Central memory CD4-positive, alpha-beta T cell (primary cell): ENCODE measurements at places on chromosomes 11 and 22.

- DNase-seq, result no peak
Observed at GRCh38 chr11:23961503-23962338, 535.1 kb upstream of the LUZP2 start.

DNA sequence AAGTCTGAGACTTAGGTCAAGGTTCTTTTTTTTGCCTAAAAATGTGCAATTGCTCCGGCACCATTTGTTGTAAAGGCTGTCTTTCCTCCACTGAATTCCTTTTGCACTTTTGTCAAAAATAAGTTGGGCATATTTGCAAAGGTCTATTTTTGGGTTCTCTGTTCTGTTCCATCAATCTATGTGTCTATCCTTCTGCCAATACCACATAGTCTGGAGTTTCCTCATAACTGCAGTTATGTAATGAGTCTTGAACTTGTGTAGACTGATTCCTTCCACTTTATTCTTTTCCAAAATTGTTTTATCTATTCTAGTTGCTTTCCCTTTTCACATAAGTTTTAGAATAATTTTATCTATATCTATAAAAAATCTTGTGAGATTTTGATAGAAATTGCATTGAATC lies 6.7 kb downstream of the KCNJ5 start:
- DNase-seq, result no peak

DNA sequence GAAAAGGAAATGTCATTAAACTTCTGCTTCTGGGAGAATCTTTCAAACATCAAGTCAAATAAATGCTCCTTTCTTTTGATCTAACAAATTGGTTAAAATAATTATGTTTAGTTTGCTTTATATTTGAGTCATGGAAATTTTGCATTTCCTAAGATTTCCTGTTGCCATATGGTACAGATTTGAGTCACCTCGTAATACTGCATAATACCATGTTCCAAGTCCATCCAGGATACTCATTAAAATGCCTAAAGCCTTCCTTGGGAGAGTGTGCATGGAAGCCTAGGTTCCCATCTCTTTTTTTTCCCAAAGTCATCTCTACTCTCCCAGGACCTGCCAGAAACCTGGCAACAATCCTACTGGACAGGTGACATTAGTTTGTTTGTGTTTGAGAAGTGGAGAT lies 4.2 kb downstream of the OR9I1 start:
- DNase-seq, result no peak

- DNase-seq, result peak; percentile 45
Observed at GRCh38 chr11:61827571-61828378, at the start of gene FADS2. Gene FADS2 (plus strand): TSS chr11:61828300. CDS start chr11:61828391, 91 bp downstream.

- DNase-seq, result no peak
Observed at GRCh38 chr22:40020956-40021355, 26.2 kb downstream of the FAM83F start.

DNA sequence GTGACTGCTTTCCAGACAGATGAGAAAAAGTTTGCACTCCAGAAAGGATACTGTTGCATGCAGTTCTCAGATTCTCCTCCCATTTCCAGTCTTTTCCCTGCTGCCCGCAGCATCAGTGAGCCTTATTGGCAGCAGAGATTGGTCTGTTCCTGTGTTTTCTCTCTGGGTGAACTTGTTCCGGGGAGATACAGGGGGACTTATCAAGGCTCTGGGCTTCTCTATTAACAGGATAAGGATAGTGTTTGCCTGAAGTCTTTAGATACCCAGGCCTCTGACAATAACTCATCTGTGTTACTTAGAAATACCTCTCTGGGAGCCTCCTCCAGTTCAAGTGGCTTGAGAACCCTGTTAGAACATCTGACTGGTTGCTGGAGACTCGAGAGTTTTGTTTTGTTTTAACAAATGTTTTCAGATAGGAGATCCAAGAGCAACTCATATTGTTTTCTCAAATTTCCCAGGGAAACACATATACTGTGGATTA lies 154.7 kb downstream of the BLID start:
- no peak for DNase-seq

DNA sequence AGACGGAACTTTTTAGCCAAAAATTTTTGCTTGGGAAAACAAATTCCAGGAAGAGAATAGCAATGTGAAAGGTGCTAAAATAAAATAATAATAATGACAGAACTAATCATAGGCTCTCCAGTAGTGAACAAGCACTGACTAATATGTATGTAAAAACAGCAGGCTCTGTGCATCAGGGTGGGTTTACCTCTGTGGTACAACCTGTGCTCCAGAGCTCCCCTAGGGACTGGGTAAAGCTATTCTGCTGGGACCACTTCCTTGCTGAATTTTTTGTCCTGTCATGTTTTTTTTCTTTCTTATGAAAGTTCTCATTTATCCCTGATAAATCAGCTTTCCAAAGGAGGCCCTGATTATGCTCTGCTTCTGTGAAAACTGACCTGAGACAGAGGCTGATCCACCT lies 18.8 kb downstream of the LUZP2 start:
- DNase-seq, result no peak

- DNase-seq, result no peak
Observed at GRCh38 chr11:76788661-76789442, 5.7 kb downstream of the TSKU start.

- DNase-seq, result no peak
Observed at GRCh38 chr11:94581926-94582325, 14.8 kb downstream of the PIWIL4 start.

DNA sequence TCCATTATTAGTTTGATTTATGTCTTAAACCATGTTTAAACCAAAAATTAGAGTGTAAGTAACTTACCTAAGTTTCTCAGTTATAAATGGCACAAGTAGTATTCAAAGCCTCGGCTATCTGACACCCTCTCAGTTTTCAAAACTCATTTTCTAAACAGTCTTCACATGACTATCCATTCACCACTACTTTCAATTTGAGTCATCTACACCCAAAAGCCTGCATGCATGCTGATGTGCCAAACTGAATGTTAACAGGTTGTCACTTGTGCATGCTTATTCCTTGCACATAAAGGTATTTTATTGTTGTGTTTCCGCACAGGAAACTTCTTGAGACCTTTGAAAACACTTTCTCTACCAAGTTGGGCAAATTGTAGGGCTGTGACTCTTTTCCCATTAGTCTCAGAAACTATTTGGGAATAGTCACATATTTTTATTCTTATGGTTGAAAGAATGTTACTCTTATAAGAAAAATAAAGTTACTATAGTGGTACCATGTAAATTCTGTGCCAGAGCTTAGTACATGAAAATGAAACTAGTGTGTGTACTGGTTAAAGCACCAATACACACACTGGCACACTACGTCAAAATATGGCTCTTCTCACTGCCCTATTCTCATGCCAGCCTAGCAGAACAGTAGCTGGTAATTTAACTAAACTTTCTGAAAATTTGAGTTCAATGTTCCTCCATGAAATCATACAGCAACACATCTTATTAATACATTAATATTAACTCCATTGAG lies 2.2 kb upstream of the OR51E2 start:
- no peak for DNase-seq
